ENCODE measurements at places on chromosomes 16 and 17. TPM values are rescaled to one million over a fixed set of nuclear protein-coding genes. Genes with fewer than 3 reads are reported as not detected.

NLRC3 gene
- total RNA-seq, result not detected

DNA sequence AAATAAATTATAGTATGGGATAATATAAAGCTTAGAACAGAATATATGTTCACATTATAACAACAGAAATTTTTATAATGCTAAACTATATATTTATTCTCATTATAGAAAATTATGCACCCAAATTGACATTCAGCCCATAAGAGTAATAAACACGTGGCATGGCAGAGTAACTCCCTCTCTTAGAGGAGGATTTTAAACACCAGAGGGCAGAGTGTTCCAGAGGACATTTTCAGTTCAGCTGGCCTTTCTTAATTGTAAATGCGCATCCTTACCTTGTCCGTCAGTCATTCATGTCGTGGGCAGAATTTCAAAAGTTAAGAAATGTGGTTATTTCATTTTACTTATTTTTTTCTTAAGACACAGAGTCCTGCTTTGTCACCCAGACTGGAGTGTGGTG, 147.1 kb downstream of the TANC2 start:
- DNase-seq, result no peak

DNA sequence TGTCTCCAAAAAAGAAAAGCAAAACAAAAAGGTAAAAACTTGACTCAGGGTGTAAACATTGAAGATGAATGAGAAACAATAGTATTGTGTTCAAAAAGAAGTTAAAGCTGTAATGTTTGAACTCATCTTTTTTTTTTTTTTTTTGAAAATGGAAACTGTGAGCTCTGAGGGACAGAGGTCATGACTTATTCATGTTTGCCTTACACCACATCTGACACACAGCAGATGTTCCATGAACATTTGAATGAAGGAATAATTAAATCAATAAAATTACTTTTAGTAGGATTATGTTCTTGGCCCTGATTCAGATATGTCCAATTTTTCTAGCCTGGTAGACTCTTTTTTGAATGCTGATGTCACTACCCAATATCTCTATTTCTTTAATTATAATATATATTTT, 95.7 kb upstream of the MED13 start:
- DNase-seq, result no peak

DNA sequence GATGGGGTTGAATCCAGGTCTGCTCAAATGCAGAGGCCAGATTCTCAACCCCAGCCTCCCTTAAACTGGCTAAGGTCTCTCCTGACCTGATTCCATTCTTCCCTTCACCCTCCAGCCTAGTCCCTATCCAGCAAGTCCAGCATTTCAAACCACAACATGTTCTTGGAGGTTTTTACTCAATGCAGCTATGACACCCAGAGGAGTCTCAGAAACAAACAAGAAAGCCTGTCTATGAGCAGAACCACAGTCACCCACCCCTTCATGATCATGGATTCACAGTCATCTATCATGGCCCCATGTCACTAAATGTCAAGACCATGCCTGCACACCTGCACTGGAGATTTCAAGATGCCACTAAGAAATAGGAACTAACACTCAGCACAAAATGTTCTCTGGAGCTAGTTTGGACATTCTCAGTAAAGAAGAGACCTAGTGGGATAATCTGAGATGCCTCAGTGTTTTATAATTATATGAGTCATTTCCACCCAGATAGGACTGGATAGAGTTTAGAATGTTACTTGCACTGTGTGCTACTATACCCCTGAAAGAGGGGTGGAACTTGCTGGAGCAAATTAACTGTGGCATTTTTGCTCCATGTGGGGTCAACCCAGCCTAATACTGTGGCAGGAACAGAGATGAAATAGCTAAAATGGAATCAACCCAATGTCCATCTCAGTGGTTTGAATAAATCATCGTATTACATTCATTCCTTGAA, 9.5 kb upstream of the METTL22 start:
- no peak for DNase-seq

KRTAP3-1 gene
- total RNA-seq, result 1.3 TPM

DNA sequence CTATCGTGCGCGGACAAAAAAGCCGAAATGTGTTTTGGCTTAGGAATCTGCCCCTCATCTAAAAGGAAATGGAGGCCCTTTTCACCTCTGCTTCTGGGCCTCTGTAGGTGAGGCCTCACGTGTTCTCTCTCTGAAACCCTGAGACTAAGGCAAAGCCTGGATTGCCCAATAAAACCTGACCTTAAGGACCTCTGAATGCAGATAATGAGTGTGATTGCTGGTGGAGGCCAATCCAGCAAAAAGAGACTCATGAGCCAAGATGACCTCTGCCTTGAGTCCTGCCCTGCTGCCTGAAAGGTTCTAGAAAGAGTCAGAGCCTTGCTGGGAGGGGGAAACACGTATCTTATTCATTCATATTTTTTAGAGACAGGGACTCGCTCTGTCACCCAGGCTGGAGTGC, 44.5 kb upstream of the ABR start:
- DNase-seq, result no peak

DNA sequence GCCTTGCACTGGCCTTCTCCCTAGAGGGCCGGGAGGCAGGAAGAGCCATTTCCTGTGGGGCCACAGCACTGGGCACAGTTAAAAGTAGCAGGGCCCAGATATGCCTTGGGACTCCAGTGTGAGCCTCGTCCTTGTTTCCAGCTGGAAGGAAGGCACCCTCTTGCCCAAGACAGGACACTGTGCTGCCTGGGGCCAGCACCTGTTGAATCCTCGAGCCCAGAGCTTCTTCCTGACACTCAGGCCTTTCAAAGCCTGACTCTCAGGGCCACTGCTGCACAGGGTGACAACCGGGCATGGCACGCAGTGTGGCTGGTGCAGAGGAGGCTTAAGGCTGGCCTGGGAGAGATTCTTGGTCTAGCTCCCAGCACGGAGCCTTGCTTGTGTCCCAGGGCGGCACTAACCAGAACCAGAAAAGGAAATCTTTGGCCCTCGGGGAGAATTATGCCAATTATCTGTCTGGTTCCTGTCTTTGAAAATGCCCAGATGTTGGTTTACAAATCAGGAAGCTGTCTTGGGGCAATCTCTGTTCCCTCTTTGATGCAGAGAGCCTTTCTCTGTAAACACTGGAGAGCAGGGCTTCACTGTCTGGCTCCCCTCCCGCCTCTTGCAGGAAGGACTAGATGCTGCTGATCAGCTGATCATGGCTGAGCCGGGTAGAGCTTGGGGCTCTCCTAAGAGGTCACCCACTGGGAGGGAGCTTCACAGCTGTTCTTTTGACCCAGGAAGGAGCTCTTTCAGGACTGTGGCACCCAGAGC, 11.1 kb downstream of the LDHD start:
- DNase-seq, result no peak

GRCh38 chr16:24534620-24535019, 4.7 kb upstream of the RBBP6 start:
- no peak for DNase-seq

DNA sequence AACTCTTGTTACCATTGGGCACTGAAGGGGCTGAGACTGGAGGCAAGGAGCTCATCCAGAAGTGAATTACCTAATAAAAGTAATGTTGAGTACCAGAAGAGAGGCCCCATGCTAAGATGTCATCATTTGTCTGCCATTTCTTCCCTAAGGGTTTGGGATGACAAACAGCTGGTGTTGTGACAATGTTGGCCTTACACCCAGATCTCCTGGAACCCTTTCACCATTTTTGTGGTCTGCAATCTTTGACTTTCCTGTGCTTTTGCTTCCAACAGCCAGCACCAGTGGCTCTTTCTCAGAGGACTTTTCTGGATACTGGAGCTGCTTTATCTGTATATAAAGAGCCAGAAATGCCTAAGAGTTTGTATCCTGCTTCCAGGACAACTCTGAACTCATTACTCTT, 84.1 kb downstream of the SHISA9 start:
- no peak for DNase-seq

GRCh38 chr17:30933966-30934365, 12.2 kb downstream of the ADAP2 start:
- no peak for DNase-seq

KRTAP9-2 gene
- not detected for total RNA-seq

CIAO3 gene
- 46.0 TPM for total RNA-seq

DNA sequence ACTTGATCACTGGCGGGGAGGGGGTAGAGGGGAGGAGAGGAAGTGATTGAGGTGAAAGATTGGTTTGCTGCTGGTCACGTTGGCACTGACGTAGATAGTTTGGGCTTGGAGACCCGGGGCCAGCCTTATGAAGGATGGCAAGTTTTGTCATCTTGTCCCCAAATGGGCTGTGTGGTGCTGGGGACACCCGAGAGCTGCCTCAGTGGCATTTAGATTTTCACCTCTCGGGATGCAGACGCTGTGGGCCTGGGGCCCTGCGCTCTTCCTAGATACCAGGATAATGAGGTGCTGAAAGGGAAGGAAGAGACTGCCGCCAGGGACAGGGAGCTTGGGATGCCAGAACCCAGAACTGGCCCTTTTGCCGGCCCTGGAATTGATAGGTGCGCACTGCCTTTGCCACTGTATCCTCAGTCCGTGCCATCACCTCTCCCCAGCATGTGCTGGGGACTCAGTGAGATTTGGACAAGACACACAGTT, 1.4 kb upstream of the SOCS3 start:
- no peak for DNase-seq

DNA sequence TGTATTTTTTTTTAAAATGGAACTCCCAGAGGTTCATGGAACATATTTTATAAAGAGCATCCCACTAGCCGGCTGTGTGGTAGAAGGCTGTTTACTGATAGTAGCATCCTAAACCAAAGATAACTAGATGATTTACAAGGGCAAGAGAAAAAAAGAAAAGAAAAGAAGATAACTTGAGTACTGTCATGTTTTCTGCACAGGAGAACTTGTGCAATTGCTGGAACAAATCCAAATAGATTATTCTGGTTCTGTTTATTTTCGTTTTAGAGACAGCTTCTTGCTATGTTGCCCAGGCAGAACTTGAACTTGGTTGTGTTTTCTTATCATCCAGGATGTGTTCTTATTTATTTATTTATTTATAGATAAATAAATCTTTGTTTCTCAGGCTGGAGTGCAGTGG, 20.9 kb upstream of the PPM1D start:
- no peak for DNase-seq

GRCh38 chr16:75229172-75230031, 10.6 kb downstream of the CTRB1 start:
- no peak for DNase-seq

KREMEN2 gene
- total RNA-seq, result 30.5 TPM

DNA sequence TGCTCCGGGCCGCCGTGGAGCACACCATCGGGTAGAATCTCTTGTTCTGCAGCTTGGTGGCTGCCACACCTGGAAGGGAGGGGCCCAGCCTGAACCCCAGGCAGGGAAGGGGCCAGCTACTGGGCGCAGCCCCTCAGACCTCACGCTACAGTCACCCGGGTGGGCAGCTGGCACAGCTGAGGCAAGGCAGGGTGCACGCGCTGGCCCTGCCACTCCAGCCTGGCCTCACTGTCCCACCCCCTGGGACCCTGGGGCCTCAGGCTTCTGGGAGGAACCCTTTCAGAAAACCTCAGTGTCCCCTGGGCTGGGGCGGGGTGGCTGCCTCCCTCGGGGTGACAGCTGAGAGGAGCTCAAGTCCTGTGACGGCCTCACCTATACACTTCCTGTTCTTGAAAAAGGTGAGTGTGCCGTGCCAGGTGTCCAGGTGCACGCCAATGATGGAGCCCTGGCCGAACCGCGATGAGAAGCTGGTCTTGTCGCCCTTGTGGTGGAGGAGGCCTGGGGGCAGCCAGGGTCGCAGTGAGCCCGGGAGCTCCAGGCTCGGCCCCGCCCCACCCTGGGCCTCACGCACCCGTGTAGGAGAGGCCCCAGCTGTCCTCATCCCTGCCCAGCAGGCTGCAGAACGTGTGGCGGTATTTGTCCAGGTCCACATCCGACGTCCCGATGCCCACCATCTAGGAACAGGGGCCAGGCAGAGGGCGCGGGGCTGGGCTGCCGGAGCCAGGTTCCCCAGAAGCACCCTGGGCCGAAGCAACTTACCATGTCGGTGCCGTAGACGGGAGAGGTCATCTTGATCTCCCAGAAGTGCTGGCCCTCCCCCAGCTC, 4.7 kb upstream of the MRPS34 start:
- no peak for DNase-seq

COPZ2 gene
- total RNA-seq, result 30.7 TPM

DNA sequence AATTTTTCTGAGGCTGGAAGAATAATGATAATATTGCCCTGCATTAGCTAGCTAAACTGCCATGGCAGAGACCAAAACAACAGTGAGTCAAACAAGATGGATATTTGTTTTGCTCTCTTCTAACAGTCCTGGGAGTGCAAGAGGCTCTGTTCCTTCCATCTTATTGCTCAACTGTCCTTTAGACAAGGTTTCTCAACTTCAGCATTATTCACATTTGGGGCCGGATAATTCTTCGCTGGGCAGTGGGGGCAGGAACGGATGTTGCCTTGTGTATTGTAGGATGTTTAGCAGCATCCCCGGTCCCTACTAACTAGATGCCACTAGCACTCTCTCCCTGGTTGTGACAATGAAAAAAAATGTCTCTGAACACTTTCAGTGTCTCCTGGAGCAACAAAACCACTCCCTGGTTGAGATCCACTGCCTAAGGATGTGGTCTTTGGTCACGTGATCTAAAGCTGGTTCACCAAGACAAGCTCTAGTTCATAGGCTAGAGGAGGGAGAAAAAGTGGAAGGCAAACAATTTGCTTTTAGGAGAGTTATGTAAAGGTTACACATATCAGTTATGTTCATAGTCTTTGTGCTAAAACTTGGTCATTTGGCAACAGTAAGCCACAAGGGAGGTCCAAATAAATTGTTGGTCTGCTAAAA, 144.4 kb downstream of the PCTP start:
- DNase-seq, result no peak

GRCh38 chr16:80985611-80986010, 21.1 kb downstream of the CMC2 start:
- no peak for DNase-seq

GRCh38 chr17:48441231-48441711, 11.3 kb upstream of the SKAP1 start:
- no peak for DNase-seq

- no peak for DNase-seq
These were observed 11.9 kb downstream of the LGALS3BP start for GRCh38 chr17:78967782-78968362.

DNA sequence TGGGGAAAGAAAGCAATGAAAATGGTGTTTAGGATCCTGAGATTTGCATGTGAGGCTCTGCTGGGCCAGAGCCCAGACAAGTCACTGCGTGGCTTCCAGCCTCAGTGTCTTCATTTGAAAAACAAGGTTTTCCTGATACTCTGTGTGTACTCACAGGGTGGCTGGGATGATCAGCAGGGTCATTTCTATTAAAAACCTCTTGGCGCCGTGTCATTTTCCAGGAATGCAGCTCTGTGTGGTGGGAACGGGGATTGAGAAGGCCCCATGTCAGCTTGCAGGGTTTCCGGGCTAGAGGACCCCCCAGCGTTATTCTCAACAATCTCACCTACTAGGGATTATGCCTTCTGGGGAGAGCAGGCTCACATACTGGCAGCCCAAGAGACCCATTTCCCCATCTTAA, 73.5 kb downstream of the FOXL1 start:
- no peak for DNase-seq

- no peak for DNase-seq
These were observed 580 bp downstream of the BCAR1 start for GRCh38 chr16:75250809-75251279.

RAMP2 gene
- 19.5 TPM for total RNA-seq

STAC2 gene
- total RNA-seq, result 0.77 TPM

- no peak for DNase-seq
These were observed 5.0 kb downstream of the CA4 start for GRCh38 chr17:60154616-60155426.

GRCh38 chr17:27504188-27504995, 48.1 kb downstream of the KSR1 start:
- DNase-seq, result no peak

CLEC3A gene
- total RNA-seq, result not detected

KRT9 gene
- total RNA-seq, result not detected

WSCD1 gene
- 1.5 TPM for total RNA-seq

KRT12 gene
- total RNA-seq, result not detected

GRCh38 chr16:65845466-65846209, 520.9 kb upstream of the CDH5 start:
- DNase-seq, result no peak
